ENCODE measurements at places on chromosomes 16 and 17.

GRCh38 chr16:56909527-56909979 lies 22.4 kb upstream of the HERPUD1 start:
- DNase-seq, result no peak

- no peak for DNase-seq
These were observed 53.9 kb downstream of the USP22 start for GRCh38 chr17:20988896-20989295.

GRCh38 chr17:42704837-42705494 lies 22.6 kb downstream of the CNTNAP1 start:
- no peak for DNase-seq

GRCh38 chr17:79927688-79928501 lies 88.7 kb upstream of the CBX4 start:
- DNase-seq, result no peak

DNA sequence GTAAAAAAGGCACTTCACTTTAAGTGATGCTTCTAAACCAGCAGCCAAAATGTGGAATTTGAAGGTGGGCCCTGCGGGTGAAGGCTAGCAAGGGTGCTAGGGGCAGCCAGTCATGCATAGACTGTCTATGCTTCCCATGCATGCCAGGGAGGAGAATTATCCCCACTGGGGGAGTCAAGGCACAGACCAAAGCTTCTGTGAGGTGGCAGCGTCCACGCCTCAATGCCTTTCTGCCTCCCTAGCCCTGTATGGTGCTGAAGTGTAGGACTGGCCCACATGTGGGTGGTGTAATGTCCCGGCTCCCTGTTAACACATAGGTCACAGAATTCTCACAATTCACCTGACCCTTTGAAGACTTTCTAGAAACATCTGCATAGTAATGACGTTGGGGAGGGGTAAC lies 1.9 kb downstream of the HS3ST2 start:
- no peak for DNase-seq
